NCI-H69 (cell line): ENCODE measurements at places on chromosomes 4 and X.

DNA sequence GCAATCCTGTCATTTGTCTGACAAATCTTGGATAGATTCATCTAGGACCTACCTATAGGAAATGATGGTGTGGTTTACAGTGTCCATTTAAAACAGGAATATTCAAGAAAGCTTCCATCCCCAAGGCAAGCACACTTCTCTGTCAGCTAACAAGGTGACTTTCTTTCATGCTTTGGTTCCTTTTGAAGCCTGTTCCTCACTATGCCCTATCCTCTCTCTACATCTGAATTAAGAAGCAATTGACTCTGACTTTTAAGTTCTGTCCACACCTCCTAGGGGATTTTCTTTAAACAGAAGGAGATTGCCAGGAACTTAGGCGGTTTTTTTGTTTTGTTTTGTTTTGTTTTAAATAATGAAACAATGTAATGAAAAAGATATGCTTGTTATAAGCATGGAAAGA is 1181.4 kb upstream of the TENM3 start:
- DNase-seq: no peak

DNA sequence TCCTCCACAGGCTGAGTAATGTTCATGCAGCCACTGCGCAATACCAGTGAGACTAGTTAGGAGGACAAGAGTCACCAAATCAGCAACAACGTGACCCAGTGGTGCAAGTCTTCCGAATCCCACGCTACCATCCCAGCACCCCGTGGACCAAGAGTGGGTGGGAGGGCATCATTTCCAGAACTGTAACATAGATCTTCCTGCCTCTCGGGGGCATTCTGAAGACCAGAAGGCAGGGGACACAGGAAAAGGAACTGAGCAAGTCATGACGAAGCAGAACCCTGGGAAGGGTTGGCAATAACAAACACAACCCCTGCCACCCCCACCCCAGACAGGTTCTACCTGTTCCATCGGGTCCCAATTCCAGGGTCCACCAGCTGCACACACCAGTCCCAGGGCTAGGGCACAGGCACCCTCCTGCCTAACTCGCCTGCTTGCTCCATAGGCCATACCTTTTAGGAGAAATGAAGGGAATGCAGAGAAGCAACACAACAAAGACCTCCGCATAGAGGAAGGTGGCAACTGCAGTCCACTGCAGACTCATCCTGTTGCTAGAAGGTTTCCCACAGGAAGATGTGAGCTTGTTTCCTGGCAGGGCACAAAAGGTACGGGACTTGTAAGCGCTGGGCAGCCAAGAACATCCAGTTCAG is 1.4 kb downstream of the BCAP31 start:
- DNase-seq: no peak

DNA sequence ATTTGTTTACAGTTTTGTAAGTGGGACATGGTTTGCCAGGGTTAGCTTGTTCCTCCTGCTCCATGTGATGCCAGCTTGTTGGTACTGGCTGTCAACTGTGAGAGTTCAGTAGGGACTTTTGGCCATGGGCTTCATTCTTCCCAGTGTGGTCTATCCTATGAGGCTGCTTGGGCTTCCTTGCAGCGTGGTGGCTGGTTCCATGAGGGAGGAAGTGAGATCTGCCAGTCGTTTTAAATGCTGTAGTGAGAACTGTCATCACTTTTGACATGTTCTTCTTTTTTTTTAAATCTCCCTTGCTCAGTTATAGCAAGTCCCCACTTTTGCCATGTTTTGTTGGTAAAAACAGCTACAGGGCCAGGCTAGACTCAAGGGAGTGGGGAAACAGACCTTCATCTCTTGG is 15.9 kb downstream of the NSD2 start:
- DNase-seq: no peak

DNA sequence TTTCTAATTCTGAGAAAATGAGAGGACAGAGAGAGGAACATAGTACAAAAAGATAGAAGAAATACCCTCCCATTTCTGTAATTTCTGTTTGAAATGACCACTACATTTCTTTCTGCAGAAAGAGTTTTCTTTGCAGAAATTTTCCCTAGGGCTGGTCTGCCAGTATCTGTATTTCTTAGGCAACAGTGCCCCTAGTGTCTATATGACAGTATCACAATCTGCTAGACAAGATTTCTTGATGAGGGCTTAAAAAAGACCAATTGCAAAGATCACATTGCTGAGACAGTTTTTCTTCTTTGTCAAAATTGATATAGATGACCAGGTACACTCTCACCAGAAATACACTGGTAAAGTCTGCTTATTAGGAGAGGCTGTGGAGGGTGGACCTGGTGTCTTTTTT is 81.0 kb upstream of the ZDHHC15 start:
- DNase-seq: peak; percentile 7

DNA sequence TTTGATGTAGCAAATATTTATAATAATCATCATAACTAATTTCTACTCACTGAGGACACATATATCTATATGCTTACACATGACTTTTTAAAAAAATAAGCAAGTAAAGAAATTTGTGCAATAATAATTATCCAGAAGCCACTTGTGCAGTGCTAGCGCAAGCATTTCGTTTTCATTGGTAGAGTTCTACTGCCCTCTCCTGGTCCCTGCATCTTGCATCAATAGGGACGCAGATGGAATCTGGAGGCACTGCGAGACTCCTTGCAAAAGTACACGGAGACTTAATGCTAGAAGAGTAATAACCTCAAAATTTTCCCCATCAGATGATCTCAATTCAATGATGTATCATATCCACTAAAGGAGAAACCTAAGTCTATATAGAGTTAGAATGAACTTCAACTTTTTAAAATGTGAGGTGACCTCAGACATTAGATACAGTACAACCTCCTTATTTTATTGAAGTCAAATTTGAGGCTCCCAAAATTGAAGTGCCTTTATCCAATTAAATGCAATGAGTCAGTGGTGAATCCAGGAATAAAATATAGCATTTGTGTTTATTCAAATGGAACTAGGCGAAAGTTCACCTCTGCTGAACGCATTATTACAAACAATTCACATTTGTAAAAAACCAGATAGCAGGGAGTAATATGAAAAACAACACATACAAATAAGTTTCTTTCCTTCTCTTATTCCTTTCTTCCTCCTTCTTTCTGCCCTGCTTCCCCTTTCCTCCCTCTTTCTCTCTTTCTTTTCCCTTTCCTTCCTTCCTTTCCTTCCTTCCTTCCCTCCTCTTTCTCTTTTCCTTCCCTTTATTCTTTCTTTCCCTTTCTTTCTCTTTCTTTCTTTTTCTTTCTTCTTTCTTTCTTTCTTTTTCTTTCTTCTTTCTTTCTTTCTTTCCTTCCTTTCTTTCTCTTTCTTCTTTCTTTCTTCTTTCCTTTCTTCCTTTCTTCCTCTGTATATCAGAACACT is 450.0 kb downstream of the ANKRD50 start:
- peak; percentile 80 for DNase-seq

GRCh38 chr4:77152421-77152820 is 4.6 kb upstream of the CCNG2 start:
- no peak for DNase-seq

DNA sequence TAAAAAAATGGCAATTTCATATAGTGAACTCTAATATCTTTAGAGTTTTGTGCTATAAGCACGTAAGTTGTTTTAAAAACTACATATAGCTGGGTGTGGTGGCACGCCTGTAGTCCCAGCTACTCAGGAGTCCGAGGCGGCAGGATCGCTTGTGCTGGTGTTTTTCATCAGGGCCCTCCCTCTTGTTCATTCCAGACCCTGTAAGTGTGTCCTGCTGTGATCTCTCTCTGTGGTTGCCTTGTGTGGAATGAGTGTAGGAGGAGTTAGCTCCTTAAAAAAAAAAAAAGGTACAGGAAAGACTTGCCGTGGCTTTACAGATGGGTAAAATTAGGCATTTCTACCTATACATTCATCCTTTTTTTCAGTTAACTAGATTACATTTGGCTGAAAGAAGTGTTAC is 35.4 kb downstream of the RBBP7 start:
- no peak for DNase-seq

DNA sequence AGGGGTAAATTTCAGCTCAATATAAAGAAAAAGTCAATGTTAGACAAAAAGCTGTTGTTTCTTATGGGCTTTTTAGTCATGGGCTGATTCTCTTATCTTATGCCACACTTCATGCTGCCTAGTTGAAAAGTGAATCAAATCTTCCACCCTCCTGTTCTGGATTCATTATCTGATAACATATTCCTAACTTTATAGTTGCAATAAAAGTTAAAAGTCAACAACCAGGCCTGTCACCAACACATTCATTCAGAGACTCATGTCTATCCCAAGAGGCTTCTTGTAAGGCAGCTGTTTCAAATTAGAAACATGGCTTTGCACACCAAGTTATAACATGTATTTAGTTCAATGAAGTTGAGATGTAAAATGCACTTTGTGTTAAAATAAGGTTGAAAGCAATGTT is 243.8 kb downstream of the ADAMTS3 start:
- DNase-seq: no peak

DNA sequence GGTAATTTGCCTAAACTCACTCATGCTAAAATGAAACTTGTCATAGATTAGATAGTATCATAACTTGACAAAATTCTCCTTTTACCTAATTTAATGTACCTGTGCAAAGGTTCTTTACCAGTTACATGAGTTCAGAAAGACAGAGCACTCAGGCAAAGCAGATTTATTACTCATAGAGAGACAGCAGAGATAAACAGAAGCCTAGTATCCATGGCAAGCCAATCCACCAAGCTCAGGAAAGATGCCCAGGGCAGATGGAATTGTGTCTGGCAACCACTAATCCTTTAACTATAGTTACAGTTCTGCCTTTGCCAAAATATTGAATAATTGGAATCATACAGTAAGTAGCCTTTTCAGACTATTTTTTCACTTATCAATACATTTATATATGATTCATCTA is 826.2 kb downstream of the TECRL start:
- DNase-seq: no peak

GRCh38 chrX:77223046-77223445 is 224.1 kb upstream of the FGF16 start:
- DNase-seq: no peak

GRCh38 chr4:4461850-4462249 is 74.9 kb downstream of the NSG1 start:
- no peak for DNase-seq

- DNase-seq: no peak
Measured at GRCh38 chrX:140477987-140478386, 26.9 kb downstream of the SOX3 start.

GRCh38 chr4:187780070-187780469 is 215.5 kb upstream of the ZFP42 start:
- peak; percentile 3 for DNase-seq

DNA sequence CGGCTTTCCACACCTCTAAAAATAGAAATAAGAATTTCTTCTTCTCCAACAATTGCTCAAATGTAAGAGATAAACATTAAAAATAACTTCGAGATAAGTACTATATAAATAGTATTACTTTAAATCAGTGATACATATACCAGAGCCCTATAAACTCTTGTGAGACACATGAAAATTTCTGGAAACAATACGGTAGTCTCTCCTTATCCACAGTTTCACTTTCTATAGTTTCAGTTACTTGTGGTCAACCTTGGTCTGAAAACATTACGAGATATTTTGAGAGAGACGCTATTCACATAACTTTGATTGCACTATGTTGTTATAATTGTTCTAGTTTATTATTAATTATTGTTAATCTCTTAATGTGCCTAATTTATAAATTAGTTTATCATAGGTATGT is 101.5 kb upstream of the CXXC4 start:
- no peak for DNase-seq

DNA sequence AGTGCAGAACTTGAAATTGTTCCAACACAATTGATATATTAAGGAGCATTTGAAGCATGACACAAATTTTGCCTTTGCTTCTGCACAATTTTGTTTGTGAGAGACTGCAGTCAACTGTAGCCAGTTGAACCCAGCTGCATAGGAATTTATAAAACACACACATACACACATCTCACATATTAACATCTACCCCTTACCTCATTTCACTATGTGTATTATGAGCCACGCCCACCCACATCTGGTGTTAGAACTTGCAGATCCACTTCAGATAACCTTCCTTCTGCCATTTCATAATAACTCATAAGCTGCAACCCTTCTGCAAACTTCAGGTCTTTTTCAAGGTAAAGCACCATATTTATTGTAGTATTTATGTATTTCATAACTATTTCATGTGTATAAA is 188.1 kb upstream of the WDFY3 start:
- DNase-seq: no peak

DNA sequence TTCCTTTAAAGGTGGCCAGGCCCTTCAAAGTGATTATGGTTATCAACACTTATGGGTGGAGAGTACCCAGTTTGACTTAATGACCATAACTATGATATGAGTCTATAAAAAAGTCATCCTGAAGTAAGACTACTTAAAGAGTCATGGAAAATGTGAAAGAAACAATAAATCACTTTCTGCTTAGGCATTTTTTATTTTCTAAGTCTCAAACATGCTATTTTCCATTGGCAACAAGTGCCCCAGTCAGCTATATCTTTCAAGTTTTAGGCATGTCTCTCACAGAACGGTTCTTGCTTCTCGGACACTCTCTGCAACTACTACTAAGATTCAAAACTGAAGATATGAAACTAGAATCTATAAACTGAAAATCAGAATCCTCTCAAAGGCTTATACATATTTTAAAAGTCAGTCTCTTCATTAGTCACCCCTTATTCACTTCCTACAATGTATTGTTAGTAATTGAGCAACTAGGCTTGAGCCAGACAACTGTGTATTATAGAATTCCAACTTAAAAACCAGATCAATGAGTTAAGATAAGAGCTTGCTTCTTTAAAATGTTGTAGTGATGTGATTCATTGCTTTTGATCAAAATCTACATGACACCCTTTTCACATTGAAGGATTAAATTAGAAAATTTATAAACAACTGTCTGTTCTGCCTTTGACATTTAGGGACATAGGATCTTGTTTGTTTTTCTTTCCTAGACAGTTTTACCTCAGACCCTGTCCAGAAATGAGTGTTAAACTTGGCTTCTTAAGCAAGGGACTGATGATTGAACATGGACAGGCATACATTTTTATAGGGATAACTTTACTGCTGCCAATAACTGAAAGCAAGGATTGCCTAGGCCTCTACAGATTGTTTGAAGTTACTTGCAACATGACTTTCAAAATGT is 2.9 kb downstream of the ANTXR2 start:
- no peak for DNase-seq

DNA sequence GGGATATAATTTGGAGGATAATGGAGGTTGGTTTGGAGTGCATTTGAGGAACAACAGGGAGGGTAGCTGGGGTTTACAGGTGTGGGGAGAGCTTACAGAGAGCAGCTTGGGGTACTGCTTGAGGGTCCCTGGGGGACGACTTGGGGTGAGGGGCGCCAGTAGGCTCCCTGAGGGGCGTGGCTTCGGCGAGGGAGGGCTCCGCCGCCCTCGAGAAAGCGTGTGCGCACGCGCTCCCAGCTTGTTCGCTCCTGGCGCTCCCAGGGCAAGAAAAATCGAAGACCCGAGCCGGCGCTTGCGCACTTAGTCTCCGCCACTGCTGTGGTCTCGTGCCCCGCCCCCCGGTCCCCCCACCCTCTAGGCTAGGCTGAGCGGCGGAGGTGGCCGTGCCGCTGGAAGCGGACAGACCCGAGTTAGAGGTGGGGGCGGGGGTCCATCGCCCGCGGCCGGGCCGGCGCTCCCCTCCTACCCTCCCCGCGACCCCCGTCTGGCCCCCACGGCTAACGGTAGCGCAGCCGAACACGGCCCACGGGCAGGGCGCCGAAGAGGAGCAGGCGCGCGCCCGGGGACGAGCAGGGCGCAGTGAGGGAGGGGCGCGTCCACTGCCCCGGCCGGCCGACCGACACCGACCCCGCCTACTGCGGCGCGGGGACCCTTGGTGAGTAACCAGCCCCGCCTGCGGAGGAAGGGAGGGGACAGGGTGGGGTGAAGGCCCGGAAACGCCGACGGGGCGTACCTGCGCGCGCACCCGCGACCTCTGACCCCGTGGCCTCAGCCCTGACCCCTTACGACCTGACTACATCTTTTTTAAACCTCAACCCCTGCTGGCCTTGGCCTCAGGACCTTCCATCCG is 5.4 kb upstream of the CCDC120 start:
- peak; percentile 87 for DNase-seq
